ENCODE measurements at places on chromosomes 12 and 14.

DNA sequence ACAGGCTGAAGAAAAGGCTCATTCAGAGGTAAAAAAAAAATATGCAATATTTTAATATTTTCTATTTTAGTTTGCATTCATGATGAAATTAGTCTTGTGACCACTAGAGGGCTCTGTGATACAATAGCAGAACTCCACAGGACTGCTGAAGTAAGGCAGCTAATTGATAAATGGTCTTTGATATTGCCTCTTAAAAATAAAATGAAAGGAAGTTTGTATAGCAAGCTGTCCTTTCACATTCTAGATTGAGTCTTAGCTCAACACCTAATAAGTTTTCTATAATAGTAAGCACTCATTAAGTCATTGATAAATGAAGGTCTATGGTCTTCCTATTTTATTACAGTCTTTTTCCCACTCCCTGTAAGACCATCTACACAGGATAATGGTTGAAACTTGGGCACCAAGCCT, 315.7 kb downstream of the NAV3 start:
- DNase-seq: no peak

- DNase-seq: no peak
Observed at GRCh38 chr12:93115198-93115601, 186.1 kb upstream of the EEA1 start.

DNA sequence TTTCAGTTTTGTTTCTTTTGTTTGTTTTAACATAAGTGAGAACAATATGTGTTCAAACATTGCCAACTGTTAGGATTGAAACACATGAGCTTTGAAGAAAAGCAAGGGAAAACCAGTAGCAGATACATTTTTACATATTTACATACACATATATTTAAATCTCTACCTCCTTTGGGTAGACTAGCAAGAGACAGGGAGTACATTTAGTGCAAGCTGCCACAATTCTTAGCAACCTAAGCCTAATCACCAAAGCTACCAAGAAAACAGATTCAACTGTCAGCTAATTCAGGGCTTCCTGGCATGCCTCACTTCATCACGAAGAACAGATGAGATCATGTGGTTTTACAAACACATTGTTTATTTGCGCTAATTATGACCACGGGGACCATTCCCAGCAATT, 143.1 kb downstream of the PRIMA1 start:
- no peak for DNase-seq

DNA sequence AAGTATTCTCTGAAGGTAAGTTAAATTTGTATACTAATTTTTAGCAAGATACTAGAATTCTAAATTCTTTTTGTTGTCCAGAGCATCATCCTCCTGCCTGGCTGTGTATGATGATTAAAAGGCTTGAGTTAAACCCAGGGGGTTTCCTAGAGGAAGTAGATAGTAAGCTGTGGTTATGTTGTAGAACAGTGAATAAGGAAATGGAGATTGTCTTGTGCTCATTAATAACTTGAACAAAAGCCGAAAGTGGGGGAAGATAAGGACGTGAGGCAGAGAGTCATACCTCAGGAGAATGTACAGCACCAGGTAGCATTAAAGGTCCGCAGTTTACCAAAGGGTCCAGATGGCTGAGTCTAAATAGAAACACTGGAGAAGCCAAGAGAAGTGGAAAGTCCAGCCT, 42.0 kb downstream of the CKB start:
- DNase-seq: no peak

DNA sequence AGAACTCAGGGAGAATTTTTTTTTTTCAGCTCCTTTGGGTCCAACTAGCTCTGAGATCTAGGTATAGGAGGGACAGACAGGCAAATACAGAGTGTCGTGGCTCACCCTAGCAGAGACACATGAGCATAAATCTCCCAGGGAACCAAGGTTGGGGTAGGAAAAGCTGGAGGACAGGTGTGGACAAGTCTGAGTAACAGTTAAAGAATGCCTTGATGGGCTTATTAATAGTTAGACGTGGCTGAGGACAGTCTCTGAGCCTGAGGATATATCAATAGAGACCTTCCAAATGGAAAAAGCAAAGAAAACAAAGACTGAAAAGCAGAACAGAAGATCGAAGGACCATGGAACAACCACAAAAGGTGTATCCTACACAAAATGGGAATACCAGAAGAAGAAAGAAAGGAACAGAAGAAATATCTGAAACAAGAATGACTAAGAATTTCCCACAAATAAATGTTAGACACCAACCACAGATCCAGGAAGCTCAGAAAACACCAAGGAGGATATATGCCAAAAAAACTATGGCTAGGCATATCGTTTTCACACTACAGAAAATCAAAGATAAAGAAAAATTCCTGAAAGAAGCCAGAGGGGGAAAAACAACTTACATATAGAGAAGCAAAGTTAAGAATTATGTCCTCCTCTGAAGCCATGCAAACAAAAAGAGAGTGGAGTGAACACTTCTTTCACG, 80.9 kb downstream of the PTPRB start:
- DNase-seq: no peak

DNA sequence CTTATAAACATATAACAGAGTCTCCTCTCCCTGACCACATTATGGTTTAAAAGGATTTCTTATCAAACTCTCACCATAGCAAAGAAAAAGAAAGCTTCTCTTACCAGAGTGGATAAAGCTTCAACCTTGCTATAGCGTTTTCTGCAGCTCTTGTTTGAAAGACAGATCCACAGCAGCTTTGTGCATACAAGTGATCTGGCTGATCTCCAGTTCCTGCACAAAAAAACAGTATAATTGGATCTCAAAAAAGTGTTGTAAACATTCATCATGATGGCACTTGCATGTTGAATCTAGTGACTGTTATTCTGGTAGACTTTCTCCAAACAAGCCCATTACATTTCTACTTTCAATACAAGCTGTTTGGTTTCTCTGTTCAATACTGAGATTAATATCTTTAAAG, 178.9 kb upstream of the MGAT4C start:
- DNase-seq: no peak

- no peak for DNase-seq
Observed at GRCh38 chr12:63042646-63043045, 107.7 kb upstream of the PPM1H start.

GRCh38 chr14:64232095-64232838, 61.9 kb downstream of the ESR2 start:
- DNase-seq: no peak

DNA sequence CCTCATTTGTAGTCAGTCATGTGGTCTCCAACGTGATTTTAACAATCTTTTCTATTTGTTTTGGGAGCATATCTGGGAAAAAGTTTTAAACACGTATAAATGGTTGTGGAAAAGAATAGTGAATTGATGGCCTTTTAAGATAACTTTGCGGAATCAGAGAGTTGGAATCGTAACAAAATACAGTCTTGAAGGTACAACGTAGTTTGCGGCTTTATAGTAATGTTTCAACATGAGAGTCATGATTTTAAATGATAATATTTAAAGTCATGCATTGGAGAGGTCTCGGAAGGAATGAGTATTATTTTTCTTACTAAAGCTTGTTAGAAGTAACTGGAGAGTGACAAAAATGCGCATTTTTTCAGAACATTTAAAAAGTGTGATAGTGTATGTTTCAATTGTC, 1.6 kb downstream of the AEBP2 start:
- no peak for DNase-seq

DNA sequence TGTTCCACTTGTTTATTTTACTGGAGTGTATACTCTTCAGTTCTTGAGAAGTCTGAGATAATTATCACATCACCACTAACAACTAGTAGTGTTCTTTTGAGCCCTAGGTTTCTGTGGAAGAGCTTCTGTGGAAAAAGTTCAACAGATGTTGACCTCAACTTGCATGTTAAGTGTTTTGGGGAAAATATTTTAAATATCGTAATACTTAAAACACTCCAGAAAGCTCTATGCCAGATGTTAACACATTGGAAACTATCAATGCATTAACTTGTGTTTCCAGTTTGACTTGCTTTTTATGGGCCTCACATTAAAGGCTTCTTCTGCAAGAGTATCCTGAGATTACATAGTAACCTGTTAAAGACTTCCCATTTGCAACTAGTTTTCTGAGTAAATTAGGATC, 173.1 kb downstream of the DUSP6 start:
- no peak for DNase-seq

DNA sequence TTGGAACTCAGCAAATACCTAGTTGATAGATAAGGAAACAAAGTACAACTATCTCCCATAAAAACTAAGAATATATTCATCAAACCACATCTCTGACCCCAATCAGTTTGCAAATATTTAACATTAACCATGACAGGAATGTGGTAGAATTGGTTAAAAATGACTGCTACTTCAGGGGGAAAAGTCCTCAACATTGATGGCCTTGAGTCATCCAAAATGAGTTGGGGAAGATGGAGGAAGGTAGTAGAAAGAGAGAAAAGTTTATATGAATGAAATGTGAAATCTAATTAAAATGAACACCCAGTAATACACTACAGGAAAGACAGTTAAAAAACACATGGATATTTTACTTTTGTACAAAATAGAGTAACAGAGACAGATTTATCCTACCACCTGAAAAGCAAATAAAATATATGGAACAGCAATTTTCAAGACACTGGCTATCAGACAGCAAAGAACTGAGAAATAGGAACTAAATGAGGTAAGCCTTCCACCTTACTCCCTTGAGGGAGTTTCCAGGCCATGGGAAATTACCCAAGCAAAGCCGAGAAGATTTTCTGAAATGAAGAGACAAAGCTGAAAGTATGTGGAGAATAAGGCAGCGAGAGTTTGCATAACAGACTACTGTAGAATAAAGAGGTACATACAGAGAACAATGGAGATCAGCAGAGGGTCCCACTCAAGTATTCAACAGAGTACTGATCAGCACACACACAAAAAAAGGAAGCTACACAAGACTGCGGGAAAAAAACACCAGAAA, 49.6 kb downstream of the TC2N start:
- DNase-seq: no peak

Measured in fibroblast of skin of left biceps (primary cell).